Naive B cell (primary cell): ENCODE measurements at places on chromosomes 1 and 21. TPM values are rescaled to one million over a fixed set of nuclear protein-coding genes. Genes with fewer than 3 reads are reported as not detected.
A peak's percentile ranks its signal among the peaks of the same experiment; 100 is the strongest.

BACE2 gene
- 113 TPM for polyA plus RNA-seq

GRCh38 chr1:74057719-74058118, 140.3 kb downstream of the LRRIQ3 start:
- no peaks in the 10 kb centered on the region for H3K27me3 ChIP-seq
- no peak for DNase-seq
- H3K27ac ChIP-seq, result no peak overlapping the region
- no peaks in the 10 kb centered on the region for H3K36me3 ChIP-seq
- H3K4me3 ChIP-seq, result no peak overlapping the region

VPS13D gene
- polyA plus RNA-seq, result 14.6 TPM

DNA sequence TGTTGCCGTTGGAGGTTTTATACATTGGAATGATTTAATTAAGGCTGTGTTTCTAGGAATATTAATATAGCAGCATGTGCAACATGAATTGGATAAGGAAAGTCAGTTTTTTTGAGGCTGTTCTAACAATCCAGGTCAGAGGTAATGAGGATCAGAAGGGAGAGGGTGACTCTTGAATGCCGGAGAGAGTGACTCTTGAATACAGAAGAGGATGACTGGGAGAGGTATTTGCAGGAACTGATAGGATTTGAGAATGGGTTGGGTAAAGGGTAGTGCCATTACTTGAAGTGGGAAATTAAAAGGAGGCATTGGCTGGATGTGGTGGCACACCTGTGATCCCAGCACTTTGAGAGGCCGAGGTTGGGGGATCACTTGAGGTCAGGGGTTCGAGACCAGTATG, 55.6 kb upstream of the MACF1 start:
- no peak overlapping the region for H3K27ac ChIP-seq
- H3K4me1 ChIP-seq, result no peaks in the 10 kb centered on the region
- no peaks in the 10 kb centered on the region for H3K36me3 ChIP-seq

- H3K4me1 ChIP-seq, result peaks cover 26% of the 10 kb centered on the region
- H3K27ac ChIP-seq, result peak overlapping the region; percentile 91
- no peaks in the 10 kb centered on the region for H3K27me3 ChIP-seq
- DNase-seq, result no peak
- H3K4me3 ChIP-seq, result peak overlapping the region; percentile 99
- peaks cover 5% of the 10 kb centered on the region for H3K36me3 ChIP-seq
These were observed 594 bp downstream of the LUZP1 start for GRCh38 chr1:23168079-23168444.

- H3K27ac ChIP-seq, result no peak overlapping the region
- no peaks in the 10 kb centered on the region for H3K27me3 ChIP-seq
- no peak for DNase-seq
- H3K36me3 ChIP-seq, result no peaks in the 10 kb centered on the region
These were observed 233.9 kb upstream of the NEGR1 start for GRCh38 chr1:72516264-72516663.

DNA sequence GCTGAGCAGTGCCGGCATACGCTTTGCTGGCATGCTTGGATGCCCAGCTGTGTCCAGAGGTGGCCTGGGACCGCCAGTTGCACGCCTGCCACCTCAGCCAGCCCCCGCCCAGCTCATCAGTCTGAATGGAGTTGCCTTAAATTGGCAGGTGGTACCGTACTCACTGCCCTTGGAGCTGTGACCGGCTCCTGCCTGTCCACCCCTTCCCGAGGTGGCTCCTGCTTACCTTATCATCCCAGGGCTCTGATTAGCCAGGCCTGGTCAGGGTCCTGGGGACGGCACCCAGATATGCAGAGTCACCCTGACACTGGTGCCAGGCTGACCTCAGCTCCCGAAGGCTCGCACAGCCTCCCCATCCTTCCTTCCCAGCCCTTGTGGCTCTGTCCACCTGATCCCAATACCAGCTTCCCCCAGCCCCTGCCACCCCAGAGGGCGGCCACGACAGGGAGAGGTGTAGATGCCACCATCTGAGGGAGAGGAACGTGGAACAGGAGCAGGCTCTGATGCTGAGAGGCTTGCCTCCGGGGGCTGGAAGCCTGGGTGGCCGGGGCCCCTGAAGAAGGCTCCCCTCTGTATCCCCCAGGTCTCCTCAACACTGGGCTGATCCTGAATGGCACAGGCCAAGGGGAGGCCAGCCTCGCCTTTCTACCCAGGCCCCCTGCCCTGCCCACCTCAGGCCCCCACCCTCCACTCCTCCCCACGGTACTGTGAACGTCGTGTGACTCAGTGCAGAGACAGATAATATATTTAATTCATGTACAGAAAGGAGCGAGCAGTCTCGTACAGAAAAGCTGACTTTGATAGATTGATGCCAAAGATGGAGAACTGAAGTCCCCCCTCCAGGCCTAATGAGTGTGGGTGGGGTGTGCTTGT, 27.8 kb downstream of the CDK18 start:
- H3K36me3 ChIP-seq, result no peaks in the 10 kb centered on the region
- DNase-seq, result no peak
- H3K27ac ChIP-seq, result no peak overlapping the region
- H3K4me3 ChIP-seq, result no peak overlapping the region
